Esophagus squamous epithelium (tissue), 5 donors: ENCODE measurements at places on chromosomes 2 and 18.

GRCh38 chr2:236847538-236848263 is 238.0 kb upstream of the COPS8 start:
- DNase-seq: no peak

- DNase-seq: no peak
Observed at GRCh38 chr2:33488178-33488690, 11.8 kb downstream of the RASGRP3 start.

- no peak for DNase-seq
Observed at GRCh38 chr18:47163241-47163640, 12.9 kb downstream of the IER3IP1 start.

DNA sequence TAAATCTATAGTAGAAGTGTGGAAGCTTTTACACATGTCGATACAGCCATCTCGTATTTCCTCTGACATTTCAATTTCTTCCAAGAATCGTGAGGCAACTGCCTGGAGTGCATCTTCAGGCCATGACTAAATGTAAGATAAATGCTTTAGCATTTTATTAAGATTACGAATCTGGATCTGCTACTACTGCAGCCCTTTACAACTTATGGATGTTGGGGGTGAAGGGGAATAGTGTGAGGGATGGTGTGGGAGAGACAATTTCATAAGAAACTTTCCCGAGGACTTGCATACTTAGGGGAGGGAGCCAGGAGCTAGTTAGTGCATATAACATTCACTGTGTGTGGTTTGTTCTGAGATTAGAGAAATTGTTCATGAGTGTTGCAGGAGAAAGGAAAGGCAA is 204.8 kb downstream of the SLC39A10 start:
- DNase-seq: no peak

GRCh38 chr18:58753976-58754375 is 82.7 kb downstream of the MALT1 start:
- no peak for DNase-seq

DNA sequence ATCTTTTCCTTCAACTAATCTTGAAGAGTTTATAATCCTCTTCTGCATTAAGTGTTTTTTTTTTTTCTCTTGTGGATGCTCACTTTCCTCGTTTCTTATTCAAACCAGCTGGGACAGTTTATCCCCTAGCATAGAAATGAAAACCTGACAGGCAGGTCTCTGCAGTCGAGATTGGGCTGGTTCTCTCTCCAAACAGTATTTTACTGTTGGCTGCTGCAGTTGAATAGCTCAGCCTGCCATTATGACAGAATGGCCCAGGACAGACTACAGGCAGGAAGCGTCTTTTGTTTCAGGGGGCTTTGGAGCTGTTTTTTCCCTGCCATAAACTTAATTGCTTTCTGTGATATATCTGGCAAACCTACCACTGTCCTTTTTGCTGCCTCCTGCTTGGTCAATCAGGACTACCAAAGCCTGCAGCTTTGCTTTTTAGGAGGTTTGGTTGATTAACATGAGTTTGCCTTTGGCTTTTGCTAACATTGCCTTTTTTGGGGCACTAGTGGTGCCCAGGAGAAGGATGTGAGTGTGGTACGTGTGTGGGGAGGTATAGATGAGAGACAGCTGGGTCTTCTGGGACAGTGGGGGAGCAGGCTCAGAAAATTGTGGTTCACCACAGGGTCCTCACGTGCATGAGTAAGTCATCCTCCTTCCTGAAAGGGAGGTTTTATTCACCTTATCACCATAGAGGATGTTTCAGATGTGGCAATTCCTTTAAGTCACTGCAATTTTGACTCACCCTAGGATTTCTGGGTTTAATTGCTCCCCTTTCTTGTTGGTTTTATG is 128.7 kb downstream of the LYPD6B start:
- no peak for DNase-seq

DNA sequence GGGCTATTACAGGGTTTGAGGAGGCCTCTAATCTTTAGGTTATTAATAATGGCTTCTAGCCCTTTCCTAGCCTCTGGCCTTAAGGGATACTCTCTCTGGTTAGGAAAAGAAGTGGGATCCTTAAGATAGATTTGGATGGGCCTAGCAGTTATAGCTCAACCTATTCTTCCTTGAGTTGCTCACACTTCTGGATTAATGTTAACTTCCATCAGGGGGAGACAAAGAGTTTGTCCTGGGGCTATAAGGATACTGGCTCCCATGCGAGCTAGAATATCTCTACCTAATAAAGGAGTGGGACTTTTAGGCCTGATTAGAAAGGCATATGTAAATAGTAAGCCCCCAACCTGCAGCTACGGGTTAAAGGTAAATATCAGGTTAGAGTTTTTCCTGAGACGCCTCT is 14.3 kb upstream of the PTH2R start:
- DNase-seq: no peak

GRCh38 chr2:217820091-217820819 is 182.5 kb downstream of the TNS1 start:
- DNase-seq: no peak

GRCh38 chr2:78506301-78506700 is 519.2 kb upstream of the REG3G start:
- no peak for DNase-seq

DNA sequence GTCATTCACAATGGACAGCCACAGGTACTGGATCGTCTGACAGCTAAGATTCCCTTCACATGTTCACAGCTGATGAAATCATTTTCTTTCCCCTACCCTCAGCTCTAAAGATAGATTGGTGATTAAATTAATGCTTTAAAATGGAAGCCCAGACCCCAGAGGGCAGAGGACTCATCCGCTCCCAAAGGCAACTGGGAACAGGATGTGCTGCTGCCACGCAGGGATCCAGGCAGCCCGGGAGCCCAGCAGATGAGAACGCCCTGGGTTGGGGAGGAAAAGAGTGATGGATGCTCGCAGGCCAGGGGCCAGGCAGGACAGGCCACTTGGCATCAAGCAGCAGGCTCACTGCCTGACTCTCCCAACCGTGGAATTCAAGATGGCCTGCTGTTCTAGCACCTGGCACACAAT is 41.3 kb downstream of the HDHD2 start:
- DNase-seq: no peak

DNA sequence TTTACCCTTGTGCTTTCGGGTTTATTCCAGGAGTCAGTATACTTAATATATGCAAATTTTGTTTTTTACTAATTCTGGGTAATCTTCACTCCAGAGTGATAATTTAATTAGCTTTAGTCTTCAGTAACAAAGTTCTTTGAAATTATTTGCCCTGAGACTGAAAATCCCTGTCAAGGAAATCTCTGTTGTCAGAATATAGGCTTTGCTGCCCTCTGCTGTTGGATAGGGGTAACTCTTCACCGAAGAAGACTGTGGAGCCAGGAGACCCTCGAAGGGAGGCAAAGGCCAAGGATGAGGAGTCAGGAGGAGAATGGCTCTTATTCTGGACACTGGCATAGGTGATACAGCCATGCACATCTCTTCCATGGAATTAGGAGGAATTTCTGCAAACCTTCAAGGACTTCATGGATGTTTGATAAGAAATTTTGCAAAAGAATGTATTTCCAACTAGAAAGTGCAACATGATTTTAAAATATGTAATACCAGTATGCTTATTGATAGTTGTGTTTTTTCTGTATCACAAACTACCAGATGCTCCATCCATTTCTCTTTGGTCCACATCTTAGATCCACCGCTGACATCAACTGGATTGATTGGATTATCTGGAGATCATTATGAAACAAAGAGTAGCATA is 182.3 kb downstream of the RDH14 start:
- no peak for DNase-seq

- no peak for DNase-seq
Observed at GRCh38 chr2:239590276-239590675, 189.5 kb upstream of the HDAC4 start.

DNA sequence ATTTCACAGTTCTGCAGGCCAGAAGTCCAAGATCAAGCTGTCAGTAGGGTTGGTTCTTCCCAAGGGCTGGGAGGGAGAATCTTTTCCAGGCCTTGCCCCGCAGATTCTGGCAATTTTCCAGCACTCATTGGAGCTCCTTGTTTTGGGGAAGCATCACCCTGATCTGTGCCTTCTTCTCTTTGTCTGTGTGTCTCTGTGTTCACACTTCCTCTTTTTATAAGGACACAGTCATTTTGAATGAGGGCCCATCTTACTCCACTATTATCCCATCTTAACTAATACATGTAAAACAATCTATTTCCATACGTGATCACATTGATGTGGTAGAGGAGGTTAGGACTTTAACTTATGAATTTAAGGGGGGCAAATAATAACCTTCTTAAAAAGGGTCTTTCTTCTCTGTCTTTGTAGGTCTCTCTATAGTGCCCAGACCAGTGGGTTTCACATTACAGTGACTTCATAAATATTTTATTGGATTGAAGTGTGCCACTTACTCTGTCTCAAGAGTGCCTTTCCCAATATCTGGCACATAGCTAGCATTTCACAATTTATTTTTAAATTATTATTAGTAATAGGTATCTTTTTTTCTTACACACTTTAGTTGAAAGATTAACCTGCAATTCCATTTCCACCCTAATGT is 68.9 kb upstream of the CBLN2 start:
- DNase-seq: no peak

DNA sequence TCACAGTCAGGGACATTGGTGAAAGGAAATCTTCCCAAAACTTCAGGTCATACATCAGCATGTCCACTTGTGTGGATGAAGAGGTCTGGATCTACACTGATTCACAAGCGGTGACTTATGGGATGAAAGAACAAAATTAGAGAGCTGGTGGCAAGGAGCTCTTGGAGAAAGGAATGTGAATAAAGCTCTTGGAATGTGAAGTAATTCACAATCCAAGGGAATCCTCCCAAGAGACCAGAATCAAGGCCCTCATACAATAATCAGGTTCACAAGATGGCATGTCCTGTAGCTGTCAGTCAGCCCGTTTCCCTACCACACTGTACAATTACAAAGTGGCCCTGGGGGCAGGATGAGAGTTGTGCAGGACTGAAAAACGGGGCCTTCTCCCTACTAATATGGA is 96.2 kb downstream of the MRPS9 start:
- no peak for DNase-seq

- no peak for DNase-seq
Observed at GRCh38 chr2:209591021-209591420, 167.2 kb downstream of the MAP2 start.

GRCh38 chr18:43869451-43870008 is 592.2 kb upstream of the SYT4 start:
- no peak for DNase-seq

DNA sequence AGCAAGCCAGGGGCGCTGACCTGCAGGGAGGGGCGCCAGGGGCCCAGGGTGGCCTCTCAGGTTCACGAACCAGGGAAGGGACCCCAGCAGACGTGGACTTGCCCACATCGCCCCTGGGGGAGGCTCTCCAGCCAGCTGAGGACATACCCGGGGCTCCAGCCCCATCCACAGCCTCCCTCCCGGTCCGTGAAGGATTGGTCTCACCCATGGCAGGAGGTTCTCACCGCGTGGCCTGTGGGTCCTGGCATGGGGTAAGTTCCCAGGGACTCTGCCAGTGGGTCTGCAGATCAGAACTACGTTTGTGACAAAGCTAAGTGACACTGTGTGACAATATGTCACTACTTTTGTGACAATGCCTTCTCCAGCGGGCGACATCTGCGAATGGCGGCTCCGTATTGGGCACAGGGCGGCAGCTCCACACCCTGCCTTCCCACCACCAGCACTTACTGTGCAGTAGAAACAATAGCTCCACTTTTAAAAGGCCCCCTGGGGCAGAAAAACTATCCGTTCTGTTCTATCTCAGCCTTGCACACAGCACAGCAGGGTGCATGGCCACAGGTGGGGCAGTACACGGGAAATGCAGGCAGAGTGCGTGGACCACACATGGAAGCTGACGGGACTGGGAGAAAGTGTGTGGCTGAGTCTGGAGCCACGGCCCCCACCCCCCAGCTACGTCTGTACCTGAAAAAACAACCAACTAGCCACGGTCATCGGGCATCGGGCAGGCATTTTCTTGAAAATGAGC is 65.2 kb upstream of the CTDP1 start:
- DNase-seq: no peak

- DNase-seq: no peak
Observed at GRCh38 chr2:217263756-217264155, 403.9 kb upstream of the TNP1 start.

DNA sequence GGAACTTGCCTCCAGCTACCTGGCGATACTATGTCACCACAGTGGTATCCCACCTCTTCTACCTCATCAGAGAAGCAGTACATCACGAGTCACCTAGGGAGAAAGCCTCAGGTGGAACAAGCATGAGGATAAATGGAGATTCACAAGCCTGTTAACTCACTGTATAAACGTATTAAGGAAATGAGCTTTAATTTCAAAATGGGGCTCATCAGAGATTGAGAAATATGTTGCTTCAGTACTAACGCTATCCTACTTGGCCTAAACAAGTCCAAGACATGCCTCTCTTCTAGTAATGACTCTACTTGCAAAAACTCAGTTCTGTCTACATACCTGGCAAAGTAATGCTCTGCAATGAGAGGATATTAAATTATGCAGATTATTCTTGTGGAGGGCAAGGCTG is 4.3 kb downstream of the SLC39A6 start:
- no peak for DNase-seq

DNA sequence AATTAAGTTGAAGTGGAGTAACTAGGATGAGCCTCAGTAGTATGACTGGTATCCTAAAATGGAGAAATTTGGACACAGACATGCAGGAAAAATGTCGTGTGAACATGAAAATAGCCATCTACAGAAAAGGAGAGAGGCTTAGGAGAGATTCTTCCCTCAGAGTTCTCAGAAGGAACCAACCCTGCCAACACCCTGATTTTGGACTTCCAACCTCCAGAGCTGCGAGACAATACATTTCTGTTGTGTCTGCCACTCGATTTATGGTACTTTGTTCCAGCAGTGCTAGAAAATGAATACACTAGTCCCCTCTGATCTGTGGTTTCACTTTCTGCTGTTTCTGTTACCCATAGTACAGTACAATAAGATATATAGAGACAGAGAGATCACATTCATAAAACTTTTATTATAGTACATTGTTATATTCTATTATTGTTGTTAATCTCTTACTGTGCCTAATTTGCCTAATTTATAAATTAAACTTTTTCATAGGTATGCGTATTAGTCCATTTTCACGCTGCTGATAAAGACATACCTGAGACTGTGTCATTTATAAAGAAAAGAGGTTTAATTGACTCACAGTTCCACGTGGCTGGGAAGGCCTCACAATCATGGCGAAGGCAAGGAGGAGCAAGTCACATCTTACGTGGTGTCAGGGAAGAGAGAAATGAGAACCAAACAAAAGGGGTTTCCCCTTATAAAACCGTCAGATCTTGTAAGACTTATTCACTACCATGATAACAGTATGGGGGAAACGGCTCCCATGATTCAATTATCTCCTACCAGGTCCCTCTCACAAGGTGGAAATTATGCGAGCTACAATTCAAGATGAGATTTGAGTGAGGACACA is 41.3 kb downstream of the PLEKHA3 start:
- no peak for DNase-seq

GRCh38 chr2:121098556-121098955 is 186.4 kb downstream of the TFCP2L1 start:
- DNase-seq: no peak

DNA sequence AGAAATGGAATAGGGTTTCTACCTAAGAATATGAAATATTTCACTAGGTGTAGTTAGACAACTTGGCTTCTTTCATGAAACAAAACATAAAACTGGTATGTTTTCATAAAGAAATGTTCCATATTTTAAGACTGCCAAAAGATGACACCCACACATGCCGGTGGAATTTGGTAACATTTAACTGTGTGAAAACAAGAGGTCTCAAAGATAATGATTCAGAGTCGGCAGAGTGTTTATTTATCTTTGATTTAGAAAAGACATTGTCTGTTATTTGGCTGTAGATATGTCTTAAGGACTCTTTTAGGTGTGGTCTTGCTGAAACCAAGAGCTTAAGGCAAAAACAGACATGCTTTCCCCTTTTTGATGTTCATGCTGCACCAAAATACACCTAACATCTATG is 63.5 kb upstream of the FN1 start:
- no peak for DNase-seq

- no peak for DNase-seq
Observed at GRCh38 chr2:114488841-114489530, 46.5 kb downstream of the DPP10 start.
